OCI-LY7 (cell line): ENCODE measurements at places on chromosomes 4 and X. TPM values are rescaled to one million over a fixed set of nuclear protein-coding genes. Genes with fewer than 3 reads are reported as not detected.

Gene XG
- total RNA-seq = not detected in 2 replicates

Gene SPATA4
- total RNA-seq = not detected in 2 replicates

- DNase-seq = no peak
Observed at GRCh38 chrX:49912086-49912485, 10.3 kb upstream of the CLCN5 start.

DNA sequence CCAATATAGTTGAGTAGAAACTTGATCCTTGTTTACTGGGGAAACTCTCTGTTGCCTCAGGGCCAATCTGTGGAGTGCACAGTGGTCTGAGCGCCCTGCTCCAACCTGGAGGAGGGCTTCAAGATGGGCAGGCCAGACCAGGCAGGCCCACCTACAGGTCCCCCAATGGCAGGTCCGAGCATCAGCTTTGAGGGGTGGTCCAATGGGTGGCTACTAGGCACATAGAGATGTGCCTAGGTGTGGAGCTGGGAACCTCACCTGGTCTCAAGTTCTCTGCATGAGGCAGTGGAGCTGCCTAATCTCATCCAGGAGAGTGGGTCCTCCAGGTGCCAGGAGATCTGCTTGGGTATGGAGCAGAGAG is 252.9 kb downstream of the ARHGAP10 start:
- DNase-seq = no peak

GRCh38 chr4:56210397-56210796 is 176.9 kb downstream of the AASDH start:
- no peak for DNase-seq

DNA sequence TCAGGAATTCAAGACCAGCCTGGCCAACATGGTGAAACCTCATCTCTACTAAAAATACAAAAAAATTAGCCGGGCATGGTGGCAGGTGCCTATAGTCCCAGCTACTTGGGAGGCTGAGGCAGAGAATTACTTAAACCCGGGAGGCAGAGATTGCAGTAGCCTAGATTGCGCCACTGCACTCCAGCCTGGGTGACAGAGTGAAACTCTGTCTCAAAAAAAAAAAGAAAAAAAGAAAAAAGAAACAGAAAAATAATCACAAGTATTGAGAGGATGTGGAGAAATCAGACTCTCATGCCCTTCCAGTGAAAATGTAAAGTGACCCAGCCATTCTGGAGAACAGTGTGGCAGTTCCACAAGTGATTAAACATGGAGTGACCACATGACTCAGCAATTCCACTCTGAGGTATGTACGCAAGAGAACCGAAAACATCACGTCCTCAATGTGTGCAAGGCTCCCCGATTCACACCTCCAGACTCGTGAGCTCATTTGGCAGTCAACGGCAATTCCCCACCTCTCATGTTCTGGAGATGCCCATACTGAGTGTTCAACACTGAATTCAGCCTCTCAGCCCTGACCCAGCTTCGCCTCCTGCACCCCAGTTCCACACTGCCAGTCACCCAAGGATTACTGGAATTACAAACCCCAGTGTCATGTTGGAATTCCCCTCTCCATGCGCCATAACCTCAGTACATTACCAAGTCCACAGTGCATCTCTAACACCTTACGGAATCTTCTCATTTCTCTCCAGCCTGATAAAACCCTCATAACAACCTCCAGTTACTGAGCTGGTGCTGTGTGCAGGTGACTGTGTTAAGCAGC is 21.1 kb downstream of the ACOX3 start:
- no peak for DNase-seq

DNA sequence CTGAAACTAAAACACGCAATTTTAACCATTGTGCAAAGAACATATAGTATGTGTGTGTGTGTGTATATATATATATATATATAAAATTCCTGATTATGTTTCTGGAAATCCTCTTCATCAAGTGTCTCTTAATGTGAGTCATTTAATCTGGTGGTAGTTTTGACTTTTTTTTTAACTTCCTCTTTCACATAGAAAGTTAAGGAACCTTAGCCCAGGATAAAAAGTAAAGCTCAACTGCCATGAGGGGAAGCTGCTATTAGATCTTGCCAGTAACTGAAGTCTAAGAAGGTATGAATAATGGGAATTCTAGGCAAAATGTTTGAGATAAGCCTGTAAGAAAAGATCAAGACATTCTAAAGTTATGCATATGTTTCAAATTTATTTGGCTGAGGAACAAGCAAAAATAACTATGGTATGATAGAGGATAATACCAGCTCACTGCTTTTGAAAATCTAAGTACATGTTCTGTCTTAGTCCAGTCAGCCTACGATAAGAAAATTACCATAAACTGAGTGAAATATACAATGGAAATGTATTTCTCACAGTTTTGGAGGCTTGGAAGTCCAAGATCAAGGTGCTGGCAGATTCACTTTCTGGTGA is 757.0 kb downstream of the TRAM1L1 start:
- no peak for DNase-seq

- no peak for DNase-seq
Observed at GRCh38 chr4:155903453-155903852, at the start of gene TDO2. Gene TDO2, plus strand, starts transcription at chr4:155903696. Its CDS starts 63 bp downstream, at chr4:155903759.

Gene SPANXN4
- total RNA-seq = not detected in 2 replicates

Gene P2RY8
- 122 and 149 TPM in 2 replicates for total RNA-seq

DNA sequence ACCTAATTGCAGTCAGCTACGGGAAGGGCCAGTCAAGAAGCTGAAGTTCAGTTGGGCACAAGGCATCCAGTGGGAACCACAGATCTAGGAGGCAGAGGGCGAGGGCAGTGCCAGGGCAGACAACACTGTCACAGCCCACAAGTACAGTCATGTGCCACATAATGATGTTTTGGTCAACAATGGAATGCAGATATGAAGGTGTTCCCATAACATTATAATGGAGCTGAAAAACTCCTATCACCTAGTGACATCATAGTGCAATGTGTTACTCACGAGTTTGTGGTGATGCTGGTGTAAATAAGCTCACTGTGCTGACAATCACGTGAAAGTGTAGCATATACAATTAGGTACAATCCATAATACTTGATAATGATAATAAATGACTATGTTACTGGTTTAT is 4.5 kb upstream of the TMEM255A start:
- no peak for DNase-seq

Gene AR
- not detected in 2 replicates for total RNA-seq
